ENCODE measurements at places on chromosomes 11 and 22.

GRCh38 chr11:68598816-68599653 lies 85.3 kb upstream of the GAL start:
- no peak for DNase-seq

GRCh38 chr11:77654770-77655434 lies 17.3 kb upstream of the CLNS1A start:
- no peak for DNase-seq

- peak; percentile 54 for DNase-seq
Observed at GRCh38 chr11:115623021-115623451, 118.8 kb upstream of the CADM1 start.

DNA sequence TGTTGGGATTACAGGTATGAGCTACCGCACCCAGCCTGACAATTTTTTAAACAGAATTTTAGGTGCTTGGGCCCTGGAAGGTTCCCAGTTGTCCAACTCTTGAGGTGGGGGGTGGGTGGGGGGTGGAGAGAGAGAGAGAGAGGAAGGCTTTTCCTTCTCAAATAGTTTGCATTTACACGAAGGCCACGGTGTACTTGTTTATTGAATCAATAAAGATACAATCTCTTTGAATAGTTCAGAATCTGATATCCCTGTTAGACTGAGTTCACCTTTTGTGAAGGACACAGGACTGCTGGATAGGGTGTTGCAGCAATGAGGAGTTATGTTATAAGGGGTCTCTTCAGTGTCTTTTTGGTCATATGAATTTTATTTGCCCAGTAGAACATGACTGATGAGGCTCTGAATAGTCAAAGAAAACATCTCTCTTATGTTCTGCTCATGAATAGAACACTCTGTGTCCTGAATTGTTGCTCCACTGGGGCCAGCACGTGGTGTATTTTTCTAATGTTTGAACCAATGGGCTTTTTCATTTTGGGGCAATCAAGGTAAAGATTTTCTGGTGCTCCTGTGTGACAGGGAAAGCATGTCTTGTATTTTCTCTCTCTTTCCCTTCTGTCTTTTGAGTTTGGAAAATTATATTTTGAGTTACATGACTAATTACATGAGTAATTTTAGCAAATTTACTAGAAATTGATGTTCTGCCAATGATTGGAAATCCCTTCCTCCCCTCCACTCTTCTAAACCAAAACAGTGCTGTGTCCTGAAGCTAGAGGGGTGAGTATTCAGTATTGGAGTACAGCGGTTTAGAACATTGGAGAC lies 61.7 kb downstream of the PTPRJ start:
- no peak for DNase-seq

- no peak for DNase-seq
Observed at GRCh38 chr11:27453701-27454100, 18.9 kb downstream of the LGR4 start.

DNA sequence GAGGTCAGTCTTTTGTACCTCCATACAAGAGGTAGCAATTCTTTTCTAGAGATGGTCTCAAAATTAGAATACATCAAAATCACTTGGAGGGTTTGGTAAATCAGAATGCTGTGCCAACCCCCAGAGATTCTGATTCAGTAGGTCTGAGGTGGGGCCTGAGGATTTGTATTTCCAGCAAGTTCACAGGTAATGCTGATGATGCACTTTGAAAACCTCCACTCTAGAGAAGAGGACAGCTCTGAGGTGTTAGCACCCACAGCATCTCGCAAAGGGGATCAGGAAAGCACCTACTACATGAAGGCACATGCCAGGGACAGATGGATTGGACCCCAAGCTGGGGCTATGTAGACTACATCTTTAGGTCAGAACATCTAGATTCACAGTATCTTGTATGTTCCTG lies 7.2 kb downstream of the KCTD14 start:
- DNase-seq, result no peak

DNA sequence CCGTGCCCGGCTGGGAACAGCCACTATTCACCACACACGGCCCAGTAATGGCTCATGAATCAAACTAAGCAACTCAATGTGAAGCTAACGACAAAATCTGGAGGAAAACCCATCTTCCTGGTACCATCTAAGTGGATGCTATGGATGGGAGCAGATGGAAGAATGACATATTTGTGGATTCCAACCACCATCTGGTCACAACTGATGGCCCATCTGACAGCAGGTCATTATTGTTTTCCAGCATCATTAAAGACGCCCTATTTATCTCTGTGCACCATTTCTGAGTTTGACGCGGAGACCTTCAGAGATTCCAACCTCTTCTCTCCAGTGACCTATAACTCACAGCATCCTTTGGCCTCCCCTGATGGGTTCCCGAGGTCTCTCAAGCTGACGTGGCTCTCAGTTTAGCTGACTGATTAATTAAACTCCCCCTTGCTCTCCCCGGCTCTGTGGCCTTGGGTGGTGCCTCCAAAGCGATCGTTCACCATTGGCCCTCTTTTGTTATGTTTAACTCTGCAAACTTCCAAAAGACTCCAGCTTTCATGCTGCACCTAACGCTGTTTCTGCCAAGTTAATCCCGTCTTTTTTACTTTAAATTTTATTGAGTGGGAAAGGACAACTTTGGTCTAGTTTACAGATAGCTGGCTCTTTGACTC lies 1514.4 kb downstream of the BRD1 start:
- no peak for DNase-seq

DNA sequence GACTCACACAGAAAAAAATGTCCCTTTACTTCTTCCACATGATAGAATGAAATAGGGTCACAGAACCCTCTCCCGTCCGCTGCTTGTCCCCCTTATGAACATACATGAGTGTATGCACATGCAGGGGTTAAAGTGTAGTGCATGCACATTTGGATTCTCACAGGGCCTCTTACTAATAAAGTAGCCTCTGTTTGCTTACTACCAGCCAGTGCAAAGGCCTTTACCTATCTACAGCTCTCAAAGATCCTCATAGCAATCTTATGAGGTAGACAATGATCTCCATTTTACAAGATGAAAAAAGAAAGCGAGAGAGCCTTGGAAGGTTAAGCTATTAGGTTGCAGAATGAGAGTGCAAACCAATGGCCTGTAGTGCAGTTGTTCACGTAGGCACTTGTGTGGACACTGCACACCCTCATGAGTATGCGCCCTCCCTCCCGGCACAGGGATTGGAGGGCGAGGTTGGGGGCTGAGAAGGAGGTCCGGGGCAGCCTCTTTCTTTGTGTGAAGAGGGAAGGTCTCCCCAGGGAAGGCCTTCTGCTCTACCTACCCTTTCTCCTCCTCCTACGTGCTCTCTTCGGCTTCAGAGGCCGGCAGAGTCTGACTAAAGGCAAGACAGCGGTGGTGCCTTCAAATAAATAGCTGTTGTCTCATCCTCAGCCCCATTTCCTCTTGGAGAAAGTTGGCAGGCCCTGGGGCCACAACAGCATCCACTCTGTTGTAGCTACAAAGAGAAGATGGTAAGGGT lies 91.3 kb downstream of the CEP164 start:
- no peak for DNase-seq

DNA sequence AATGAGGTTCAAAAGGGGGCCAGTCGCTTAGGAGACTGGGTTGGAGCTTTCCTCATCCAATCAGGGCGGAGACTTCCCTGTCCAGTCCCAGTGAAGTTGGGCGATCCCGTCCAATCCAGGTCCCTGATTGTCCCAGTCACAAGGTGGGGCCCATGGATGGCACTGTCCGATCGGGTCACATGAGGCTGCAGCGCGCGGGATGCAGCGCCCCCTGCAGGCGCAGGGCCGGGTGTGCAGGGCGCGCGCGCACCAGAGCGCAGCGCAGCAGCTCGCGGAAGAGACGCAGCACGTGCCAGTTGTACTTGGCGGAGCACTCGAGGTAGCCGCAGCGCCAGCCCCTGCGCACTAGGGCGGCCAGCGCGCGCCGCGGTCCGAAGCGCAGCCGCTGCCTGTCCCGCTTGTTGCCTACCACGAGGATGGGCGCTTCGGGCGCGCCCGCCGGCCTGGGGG lies 2.3 kb downstream of the RASL10A start:
- no peak for DNase-seq

DNA sequence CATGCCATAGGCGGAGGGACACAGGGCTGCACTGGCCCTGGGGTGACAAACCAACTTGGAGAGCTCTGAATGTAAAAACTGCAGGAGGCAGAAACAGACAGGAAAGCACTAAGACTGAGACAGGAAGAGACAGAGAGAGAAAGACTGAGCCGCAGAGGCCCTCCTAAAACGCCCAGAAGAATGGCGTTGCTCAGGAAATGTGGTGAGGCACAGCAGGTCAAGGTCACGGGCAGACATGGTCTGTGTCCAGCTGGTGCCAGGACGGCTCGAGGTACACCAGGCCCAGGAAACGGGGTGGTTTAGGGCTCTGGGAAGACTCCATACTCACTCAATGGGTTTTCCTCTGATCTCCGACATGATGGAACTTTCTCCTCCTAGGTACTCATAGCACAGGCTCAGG lies 29.1 kb downstream of the MAFF start:
- DNase-seq, result no peak

- DNase-seq, result no peak
Observed at GRCh38 chr11:107259811-107260221, 197.8 kb downstream of the CWF19L2 start.

DNA sequence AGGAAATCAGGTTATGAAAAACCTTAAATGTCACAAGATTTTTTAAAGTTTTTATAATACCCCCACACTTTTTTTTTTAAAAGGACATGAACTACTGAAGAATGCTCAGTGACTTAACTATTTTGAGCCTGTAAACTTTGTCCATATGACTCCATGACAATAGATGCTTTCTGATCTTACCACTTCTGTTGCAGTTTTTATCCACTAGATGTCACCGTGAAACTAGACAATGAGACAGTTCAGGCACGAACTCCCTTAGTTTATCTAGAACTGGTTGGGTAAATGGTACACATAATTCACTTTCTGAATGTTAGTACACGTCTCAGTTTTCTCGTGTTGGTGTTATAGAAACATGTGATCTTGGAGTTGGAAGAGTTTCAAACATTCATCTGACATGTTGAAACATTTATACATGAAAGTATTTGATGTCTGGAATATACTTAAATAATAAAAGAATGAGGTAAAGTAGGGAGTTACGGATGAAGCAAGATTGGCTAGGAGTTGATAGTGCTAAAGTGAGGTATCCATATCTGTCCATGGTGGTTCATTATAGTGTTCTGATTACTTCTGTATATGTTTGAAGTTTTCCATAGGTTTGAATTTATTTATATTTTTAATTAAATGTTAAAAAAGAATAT lies 8.1 kb downstream of the CCDC15 start:
- peak; percentile 78 for DNase-seq

GRCh38 chr11:110883256-110883655 lies 171.0 kb upstream of the ARHGAP20 start:
- no peak for DNase-seq

DNA sequence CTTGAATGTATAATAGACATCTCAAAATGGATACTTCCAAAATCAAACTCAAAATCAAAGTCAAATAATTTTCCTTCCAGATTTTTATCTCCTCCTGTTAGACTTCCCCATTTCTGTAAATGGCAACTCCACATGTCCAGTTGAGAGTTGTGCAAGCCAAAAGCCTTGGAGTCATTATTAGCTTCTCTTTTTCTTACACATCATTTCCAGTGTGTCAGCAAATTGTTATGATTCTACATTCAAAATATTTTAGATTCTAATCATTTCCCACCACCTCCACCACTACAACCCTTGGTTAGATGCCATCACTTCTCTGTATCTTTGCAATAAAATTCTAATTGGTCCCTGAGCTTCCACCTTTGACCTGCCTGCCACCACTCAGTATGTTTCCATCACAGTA lies 155.7 kb downstream of the CNTN5 start:
- no peak for DNase-seq

DNA sequence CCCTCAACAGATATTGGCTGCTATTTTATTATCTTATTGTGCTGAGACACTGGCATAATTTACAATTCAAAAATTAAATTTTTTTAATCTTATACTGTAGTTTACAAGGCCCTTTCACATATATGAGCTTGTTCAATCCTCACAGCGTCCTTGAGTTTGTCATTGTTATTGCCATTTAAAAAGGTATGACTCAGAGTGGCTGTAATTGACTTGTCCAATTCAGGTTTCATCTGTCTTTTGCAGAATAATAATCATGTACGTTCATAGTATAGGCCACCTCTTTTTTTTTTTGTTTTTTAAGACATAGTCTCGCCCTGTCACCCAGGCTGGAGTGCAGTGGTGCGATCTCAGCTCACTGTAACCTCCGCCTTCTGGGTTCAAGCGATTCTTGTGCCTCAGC lies 11.5 kb downstream of the PTPRJ start:
- DNase-seq, result no peak

- no peak for DNase-seq
Observed at GRCh38 chr11:1090600-1091331, 16.1 kb downstream of the MUC2 start.

GRCh38 chr11:119361056-119361787 lies 14.7 kb upstream of the MFRP start:
- peak; percentile 65 for DNase-seq

DNA sequence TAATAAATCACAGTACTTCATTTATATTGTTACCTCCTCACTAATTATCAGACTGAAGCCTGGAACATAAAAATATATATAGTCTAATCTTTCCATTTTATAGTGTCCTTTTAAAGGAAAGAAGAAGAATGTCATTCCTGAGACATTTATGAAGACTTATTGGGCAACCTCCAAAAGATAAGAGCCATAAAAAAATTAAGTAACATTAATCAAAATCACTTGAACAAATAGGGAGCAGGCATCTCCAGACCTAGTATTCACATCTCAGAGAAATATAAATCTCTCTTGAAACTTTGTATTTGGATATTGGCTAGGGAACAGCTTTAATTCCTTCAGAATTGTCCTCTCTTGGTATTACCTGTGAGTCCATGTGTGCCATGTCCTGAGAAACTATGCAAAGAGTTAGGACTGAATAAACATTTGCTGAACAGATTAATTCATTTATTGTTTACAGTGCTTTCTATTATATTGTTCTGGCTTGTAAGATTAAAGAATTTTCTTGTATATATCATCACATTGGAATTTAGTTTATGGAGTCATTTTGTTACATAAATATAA lies 530.5 kb upstream of the LRRC4C start:
- no peak for DNase-seq

DNA sequence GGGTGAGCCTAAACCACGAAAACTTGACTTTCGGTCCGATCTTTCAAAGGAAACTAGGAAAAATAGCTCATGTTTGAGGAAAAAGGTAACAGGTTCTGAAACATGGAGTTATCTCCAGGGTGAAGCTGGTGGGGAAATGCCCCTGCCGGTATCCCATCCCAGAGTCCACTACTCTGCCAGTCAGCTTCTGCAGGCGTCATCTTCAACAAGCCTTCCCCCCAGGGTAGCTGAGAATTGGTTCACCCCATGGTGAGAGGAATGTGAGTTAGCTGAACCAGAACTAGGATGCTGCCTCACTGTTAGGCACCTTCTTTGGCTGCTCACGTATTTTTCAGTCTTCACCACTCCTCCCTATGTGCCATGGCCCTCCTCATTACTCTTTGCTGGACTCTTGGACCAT lies 1.1 kb downstream of the GVQW3 start:
- DNase-seq, result no peak

DNA sequence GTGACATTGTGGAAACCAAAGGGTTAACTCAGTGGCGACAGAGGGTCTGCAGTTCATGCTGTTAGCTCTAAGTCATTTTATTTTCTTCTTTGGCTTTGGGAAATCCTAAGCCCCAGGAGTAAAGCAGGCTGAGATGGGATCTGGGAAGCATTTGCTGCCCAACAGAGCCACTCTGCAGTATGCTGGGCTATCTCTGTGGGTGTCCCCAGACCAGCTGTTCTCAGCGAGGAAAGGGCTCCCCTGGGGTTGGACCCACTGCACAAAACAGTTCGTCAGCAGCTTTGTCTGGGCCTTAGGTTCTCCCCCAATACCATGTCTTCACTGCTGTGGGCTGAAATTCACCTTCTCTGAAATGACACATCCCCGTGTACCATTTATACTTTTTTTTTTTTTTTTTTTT lies 34.0 kb downstream of the KREMEN1 start:
- no peak for DNase-seq

Data from SW480 (cell line).